ENCODE measurements at places on chromosomes 2 and 18.

DNA sequence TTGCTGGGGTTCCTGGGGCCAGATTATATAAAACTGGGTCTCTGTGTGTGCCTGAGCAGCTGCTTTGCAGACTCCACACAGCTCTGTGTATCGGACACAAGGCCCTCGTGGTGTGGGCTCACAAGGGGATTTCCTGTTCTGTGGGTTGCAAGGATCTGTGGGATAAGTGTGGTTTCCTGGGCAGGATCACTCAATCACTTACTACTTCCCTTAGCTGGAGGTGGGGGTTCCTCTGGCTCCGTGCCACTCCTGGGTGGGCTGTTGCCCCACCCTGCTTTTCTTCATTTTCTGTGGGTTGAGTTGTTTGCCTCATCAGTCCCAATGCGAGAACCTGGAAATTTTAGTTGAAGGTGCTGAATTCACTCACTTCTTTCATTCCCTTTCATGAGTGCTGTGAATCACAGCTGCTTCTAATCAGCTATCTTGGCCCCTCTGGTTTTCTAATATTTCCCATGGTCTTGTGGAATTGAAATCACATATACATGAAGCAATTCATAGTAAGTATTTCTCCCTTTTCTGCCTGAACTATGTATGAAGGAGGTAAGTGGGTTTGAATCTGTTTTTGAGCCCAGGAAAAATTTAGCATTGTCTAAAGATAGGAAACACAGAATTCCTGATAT, 196.3 kb downstream of the DCDC2C start:
- no peak for DNase-seq

GRCh38 chr2:67938053-67938452, 124.8 kb downstream of the C1D start:
- no peak for DNase-seq

DNA sequence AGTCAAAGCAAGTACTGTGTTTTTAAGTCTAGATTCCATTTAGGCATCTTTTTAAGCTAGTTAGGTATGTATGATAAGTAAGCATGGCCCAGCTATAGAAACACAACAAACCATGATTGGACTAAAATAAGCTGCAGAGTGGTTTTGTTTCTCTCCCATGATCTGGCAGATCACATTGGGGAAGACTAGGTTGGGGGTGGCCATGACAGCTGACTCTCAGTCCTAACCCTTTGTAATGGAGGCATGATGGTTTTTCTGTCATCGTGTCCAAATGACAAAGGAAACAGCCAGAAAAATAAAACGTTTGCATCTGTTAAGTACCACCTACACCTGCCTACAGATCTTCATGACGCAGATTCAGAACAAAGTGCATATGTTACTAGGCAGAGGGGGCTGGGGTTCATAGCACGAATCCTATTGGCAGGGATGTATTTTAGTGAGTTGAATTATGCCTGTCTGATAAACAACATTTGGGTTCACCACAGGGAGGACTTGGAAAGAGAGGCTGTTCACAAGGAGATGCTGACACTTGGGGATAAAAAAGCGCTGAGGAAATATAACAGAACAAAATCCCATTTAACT, 33.8 kb upstream of the GALNT5 start:
- no peak for DNase-seq

DNA sequence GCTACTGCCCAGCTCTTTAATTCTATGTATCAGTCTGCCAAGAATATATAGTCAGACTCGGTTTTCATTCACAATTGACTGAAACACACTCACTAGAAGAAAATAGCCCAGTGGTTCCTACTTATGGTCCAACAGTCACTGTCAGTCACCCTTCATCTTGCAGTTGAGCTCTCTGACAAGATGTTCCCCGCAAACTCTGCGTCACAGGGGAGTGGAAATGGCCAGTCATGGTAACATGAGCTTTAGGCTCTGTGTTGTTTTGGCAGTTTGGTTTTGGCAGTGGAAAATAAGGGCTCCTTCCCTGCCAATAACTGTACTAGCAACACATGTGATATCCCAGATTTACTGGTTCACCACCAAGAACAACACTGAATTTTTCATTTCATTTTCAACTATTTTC, 122.5 kb downstream of the PRPF40A start:
- DNase-seq = no peak

DNA sequence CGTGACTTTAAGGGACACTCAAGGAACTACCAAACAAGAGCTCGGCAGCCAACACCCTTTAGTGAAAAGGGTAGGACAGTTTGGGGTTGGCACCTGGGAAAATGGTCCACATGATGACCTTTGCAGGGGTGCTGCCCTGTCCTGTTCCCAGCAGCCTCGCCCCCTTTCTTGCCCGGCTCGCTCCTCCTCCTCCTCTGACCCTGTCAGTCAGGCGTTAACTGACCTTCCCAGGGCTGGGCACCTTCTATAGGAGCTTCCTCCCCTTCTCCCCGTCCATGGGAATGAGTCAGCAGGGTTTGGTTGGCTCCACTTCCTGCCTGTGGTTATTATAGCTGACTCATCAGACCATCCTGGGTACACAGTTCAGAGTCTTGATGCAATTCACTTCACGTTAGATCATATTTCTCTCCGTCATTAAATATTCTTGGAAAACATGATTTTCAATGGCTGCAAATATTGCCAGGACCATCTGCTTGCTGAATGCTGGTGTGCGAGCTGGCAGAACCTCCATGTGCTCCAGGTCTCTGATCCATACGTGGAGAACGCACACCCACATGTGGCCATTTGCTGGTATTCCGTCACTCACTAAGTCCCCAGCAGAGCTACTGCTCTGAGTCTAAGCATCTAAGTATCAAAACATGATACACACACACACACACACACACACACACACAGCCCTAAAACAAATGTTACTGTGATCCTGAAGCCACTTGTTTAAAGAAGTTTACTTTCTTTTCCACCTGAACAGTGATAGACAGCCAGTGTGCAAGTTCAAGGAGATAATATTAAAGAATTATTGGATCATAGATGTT, 185.0 kb downstream of the ANAPC1 start:
- peak; percentile 7 for DNase-seq

Measured in T-helper 22 cell (primary cell).